ENCODE measurements at places on chromosomes 7 and 10.

DNA sequence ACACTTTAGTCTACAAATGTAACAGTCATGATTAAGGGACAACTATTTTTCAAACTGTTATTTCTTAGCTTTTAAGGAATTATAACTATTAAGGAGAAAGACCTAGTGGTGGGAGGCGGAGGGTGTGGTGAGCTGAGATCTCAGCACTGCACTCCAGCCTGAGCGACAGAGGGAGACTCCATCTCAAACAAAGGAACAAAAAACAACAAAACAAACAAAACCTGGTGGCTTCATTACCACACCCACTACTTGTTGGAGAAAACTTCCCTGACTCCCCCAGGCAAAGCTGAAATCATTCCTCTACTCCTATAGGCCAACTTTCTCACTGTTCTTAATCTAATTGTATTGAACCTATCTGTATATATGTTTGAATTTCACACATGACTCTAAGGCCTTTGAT lies 3.2 kb downstream of the POLR1F start:
- DNase-seq = no peak

DNA sequence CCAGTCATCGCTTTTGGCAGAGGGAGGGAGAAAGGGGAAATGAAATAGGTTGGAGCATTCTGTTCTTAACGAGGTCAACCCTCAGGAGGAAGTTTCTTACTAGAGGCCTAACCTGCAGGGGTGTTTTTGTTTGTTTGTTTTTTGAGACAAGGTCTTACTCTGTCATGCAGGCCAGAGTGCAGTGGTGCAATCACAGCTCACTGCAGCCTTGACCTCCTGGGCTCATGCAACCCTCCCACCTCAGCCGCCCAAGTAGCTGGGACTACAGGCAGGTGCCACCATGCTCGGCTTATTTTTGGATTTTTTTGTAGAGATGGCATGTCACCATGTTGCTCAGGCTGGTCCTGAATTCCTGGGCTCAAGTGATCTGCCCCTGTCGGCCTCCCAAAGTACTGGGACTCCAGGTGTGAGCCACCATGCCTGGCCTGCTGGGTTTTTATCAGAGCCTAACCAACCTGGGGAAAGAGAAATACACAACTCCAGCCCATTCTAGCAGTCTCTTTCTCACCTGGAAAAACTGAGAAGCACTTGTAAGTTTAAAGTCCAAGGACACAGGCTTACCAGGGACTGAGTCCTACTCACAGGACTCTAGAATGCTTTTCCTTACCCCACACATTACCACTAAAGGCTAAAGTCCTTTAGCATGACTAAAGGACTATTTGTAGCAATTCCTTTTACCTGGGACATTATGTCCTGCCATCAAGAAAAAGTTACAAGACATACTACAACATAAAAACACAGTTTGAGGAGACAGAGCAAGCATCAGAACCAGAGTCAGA lies 101.0 kb upstream of the EGFR start:
- DNase-seq = no peak

DNA sequence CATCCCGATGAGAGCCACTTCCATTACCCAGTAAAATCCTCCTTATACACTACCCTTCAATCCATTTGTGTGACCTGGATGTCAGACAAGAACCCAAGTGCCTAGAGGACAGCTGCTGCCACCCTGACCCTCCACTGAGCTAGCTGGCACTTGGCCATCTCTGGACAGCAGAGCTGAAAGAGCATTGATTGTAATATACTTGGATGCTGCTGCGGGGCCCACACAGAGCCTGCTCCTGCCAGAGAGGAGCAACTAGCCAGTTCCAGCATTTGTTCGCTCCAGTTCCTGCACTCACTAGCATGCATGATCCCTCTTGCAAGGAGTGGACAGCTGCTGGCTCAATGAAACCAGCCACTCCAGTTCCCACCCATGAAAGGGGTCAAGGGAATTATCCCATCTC lies 8.4 kb upstream of the TMEM254 start:
- DNase-seq = no peak

- no peak for DNase-seq
These were observed 37.1 kb downstream of the CAMK2B start for GRCh38 chr7:44288381-44288685.

- DNase-seq = no peak
These were observed 5.5 kb downstream of the SKIDA1 start for GRCh38 chr10:21519941-21520436.

GRCh38 chr10:122018951-122019413 lies 30.0 kb downstream of the TACC2 start:
- DNase-seq = no peak
